Sigmoid colon (tissue), 7 donors: ENCODE measurements at places on chromosomes 12 and 14. TPM values are rescaled to one million over a fixed set of nuclear protein-coding genes. Genes with fewer than 3 reads are reported as not detected.

GRCh38 chr12:121212875-121213274 lies 2.9 kb downstream of the P2RX4 start:
- no peaks in the 10 kb centered on the region for H3K36me3 ChIP-seq
- no peak overlapping the region for H3K4me3 ChIP-seq
- DNase-seq: no peak
- H3K4me1 ChIP-seq: peaks cover 18% of the 10 kb centered on the region
- no peak overlapping the region for H3K27ac ChIP-seq
- no peaks in the 10 kb centered on the region for H3K27me3 ChIP-seq

- H3K27me3 ChIP-seq: no peaks in the 10 kb centered on the region
- no peak overlapping the region for H3K27ac ChIP-seq
- no peak overlapping the region for H3K4me3 ChIP-seq
- H3K36me3 ChIP-seq: no peaks in the 10 kb centered on the region
- no peak for DNase-seq
- H3K4me1 ChIP-seq: no peaks in the 10 kb centered on the region
Observed at GRCh38 chr12:45637706-45638105, 91.8 kb upstream of the ARID2 start.

- no peak overlapping the region for H3K27ac ChIP-seq
- no peaks in the 10 kb centered on the region for H3K36me3 ChIP-seq
- no peak for DNase-seq
- no peaks in the 10 kb centered on the region for H3K27me3 ChIP-seq
Observed at GRCh38 chr12:19963972-19964371, 404.4 kb upstream of the PDE3A start.

DNA sequence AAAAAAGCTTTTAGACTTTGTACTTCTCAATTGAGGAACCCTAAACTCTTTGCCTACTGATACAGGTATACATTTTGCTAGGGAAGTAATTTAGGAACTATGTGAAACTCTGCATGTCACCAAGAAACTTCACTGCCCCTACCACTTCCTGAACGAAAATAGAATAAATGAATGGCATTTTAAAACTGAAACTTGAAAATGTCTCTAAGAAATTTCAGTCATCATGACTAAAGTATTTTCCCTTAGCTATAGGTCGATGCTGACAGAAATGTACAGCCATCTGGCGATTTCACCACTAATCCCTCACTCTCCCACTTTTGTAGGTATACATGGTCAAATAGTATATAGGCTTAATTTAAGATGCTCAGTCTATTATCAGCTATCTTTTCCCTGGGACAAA lies 194.9 kb upstream of the SYT10 start:
- no peaks in the 10 kb centered on the region for H3K36me3 ChIP-seq
- no peaks in the 10 kb centered on the region for H3K27me3 ChIP-seq
- no peak for DNase-seq
- H3K4me3 ChIP-seq: no peak overlapping the region

GRCh38 chr12:32303174-32303549 lies 96.2 kb upstream of the FGD4 start:
- H3K27ac ChIP-seq: no peak overlapping the region
- no peaks in the 10 kb centered on the region for H3K36me3 ChIP-seq
- no peak overlapping the region for H3K4me3 ChIP-seq
- no peak for DNase-seq

L2HGDH gene
- 3.9 TPM for total RNA-seq

FKBP11 gene
- 7.1 TPM for total RNA-seq
